Type B pancreatic cell (in vitro differentiated cells): ENCODE measurements at places on chromosomes 11 and 22. TPM values are rescaled to one million over a fixed set of nuclear protein-coding genes. Genes with fewer than 3 reads are reported as not detected.

Gene ACTN3
- total RNA-seq = 0.57 and 2.6 TPM in 2 replicates

Gene PNPLA3
- total RNA-seq = 3.8 and 5.9 TPM in 2 replicates

Gene PLAAT5
- 2.0 and 9.9 TPM in 2 replicates for total RNA-seq

Gene ALKBH3
- 27.3 and 30.6 TPM in 2 replicates for total RNA-seq

Gene CADM1
- total RNA-seq = 102 and 150 TPM in 2 replicates

Gene SCGB1C1
- not detected in 2 replicates for total RNA-seq
